Stimulated activated CD8-positive, alpha-beta memory T cell treated with anti-CD3 and anti-CD28 coated beads, Interleukin-7, amount 100 ng/mL, for 4 hours (primary cell): ENCODE measurements at places on chromosomes 6 and 20.

- DNase-seq, result no peak
These were observed 527.4 kb downstream of the HACE1 start for GRCh38 chr6:104332364-104332763.

DNA sequence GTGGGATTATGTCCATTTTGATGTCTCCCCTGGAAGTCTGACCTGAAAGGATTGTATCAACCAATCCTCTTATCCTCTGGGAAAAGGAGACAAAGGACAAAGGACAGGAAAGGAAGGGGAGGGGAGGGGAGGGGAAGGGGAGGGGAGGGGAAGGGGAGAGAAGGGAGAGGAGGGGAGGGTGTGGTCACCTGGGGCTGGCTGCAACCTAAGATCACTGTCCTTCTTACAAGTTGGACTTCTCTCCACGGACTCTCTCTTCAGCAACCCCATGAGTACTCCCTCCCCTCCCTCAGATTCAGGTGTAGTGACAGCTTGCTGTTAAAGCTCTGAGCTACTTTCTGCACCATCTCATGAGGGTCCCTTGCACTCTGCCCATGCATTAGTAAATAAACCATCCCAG is 58.9 kb upstream of the KLHL31 start:
- no peak for DNase-seq

- DNase-seq, result no peak
These were observed 90.1 kb upstream of the PREP start for GRCh38 chr6:105492706-105493673.

DNA sequence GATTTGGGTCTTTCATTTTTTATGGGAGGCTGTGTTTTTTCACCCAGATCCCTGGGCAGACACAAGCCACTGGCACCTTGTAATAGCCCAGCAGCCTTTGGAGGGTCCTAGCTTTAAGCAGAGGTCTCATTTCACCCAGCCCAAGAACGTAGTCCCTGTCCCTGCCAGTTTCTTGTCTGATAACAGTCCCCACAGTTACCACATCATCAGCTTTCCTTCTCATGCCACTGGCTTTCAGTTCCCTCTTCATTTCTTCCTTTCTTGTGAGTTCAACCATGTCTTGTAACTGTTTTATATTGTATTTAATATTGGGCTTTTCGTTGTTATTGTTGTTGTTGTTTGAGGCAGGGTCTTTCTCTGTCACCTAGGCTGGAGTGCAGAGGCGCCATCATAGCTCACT is 10.6 kb downstream of the PNPLA1 start:
- DNase-seq, result no peak

- DNase-seq, result no peak
These were observed 114.1 kb downstream of the GJA10 start for GRCh38 chr6:90008189-90008907.

- no peak for DNase-seq
These were observed 305 bp downstream of the IL17A start for GRCh38 chr6:52186480-52186879.

GRCh38 chr6:83169106-83169505 is 24.0 kb downstream of the PGM3 start:
- DNase-seq, result no peak

- DNase-seq, result no peak
These were observed 16.9 kb upstream of the PPP1R3G start for GRCh38 chr6:5068153-5068751.
